Hematopoietic multipotent progenitor cell treated with erythropoietin and hydrocortisone succinate and interleukin-3 and kit ligand, for 17 days (in vitro differentiated cells): ENCODE measurements at places on chromosomes 2 and 18.

- peak; percentile 69 for DNase-seq
Observed at GRCh38 chr2:43225093-43225787, 1.2 kb downstream of the ZFP36L2 start.

DNA sequence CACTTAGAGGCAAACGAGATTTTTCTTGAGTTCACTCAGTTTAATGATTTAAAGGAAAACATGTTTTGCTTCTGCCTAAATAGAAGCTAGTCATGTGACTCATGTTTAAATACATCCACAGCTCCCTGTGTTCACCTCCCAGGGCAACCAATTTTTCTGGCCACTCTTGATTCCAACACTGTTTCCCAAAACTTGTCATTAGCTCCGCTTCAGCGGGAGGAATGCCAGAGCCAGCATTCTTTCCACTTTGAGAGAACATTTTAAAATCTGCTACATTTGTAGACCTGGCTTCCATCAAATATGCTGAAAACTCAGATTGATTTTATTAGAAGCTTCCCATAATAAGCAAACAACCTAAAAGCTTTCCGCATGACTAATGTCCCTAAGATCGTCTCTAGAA lies 2.8 kb upstream of the CYS1 start:
- DNase-seq = no peak

GRCh38 chr18:75341897-75342296 lies 85.6 kb downstream of the SMIM21 start:
- no peak for DNase-seq

- no peak for DNase-seq
Observed at GRCh38 chr2:201152999-201153815, 29.7 kb upstream of the CASP10 start.

- DNase-seq = no peak
Observed at GRCh38 chr2:70715071-70715985, 52.7 kb downstream of the ADD2 start.

GRCh38 chr18:37913051-37913450 lies 347.5 kb upstream of the CELF4 start:
- DNase-seq = no peak

DNA sequence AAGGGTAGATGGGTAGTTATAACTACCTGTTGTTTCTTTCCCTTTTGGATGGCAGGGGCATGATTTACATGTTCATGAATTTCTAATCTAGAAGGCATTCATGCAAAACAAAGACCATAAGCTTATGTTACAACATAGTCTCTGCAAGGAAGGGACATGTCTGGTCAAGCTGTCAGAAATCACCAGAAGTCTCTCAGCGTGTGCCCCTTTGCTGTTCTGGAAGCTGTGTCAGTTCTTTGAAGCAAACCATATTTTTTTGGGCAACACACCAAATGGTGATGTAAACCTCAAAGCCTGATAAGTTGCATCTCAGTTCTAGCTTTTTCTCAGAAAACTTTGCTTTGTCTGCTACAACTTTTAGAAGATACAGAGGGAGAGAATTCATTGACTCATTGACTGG lies 173.5 kb upstream of the CTAGE1 start:
- no peak for DNase-seq

DNA sequence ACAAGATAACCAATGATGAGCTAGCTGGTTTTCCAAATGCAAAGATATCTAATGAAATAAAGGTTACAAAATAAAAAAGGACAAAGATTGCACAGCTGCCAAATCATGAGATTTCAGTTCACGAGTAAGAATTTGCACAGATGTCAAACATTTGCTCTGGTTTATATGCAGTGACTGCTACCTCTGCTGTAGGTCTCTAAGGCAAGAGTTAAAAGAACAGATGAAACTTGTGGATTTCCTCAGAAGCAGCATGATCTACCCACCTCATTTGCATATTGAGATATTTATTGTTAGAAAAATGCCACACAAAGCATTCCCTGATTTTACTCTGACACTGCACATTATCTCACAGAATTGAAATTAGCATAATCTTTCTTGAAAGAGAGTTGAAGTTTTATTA lies 763.2 kb upstream of the ZEB2 start:
- DNase-seq = no peak

GRCh38 chr2:55616551-55617174 lies 759 bp downstream of the PPP4R3B start:
- DNase-seq = peak; percentile 68

- no peak for DNase-seq
Observed at GRCh38 chr2:215680605-215681598, 245.0 kb upstream of the FN1 start.

GRCh38 chr2:188193230-188193629 lies 98.4 kb upstream of the GULP1 start:
- DNase-seq = no peak

- no peak for DNase-seq
Observed at GRCh38 chr18:26901020-26901419, 35.5 kb upstream of the AQP4 start.

- DNase-seq = no peak
Observed at GRCh38 chr2:26735883-26736588, 28.0 kb upstream of the SLC35F6 start.

DNA sequence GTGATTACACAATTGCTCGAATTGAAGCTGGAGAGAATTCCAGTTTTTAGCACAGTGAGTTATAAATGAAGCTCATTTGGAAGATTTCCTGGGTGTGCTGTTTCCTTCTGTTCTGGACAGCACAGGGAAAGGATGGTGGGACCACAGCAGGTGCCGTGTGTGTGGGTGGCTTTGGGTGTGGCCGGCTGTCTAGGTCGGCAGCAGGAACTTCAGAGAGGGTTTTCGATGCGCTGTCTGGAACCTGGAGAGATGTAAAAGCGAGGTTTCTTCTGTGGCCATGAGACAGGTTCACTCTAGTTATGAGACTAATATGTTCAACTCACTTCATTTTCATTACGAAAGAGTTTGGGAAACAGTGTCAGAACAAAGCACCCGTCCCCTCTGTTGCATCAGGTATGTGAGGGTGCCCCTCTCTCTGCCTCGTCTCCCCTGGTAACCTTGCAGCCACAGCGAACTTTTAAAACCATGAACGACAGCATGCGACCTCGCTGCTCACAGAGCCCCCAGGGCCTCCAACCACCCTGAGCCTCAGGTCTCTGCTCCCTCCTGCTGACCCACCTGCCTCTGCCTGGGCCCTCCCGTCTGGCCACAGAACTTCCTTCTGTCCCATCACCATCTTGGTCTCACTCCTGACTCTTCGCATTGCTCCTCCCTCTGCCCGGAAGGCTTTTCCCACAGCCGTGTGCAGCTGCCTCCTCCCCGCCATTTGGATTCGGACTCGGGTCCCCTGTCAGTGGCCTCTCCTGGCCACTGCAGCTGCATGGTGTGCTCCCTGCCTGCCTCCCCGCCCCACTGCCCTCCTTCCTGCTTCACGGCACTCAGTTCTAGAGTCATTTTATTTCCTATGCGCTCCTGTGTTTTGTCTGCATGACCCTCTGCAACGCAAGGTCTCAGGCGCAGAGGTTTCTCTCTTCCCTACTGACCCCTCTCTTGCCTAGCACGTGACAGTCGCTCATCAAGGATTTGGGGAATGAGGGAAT lies 151.2 kb downstream of the NDUFA10 start:
- no peak for DNase-seq

DNA sequence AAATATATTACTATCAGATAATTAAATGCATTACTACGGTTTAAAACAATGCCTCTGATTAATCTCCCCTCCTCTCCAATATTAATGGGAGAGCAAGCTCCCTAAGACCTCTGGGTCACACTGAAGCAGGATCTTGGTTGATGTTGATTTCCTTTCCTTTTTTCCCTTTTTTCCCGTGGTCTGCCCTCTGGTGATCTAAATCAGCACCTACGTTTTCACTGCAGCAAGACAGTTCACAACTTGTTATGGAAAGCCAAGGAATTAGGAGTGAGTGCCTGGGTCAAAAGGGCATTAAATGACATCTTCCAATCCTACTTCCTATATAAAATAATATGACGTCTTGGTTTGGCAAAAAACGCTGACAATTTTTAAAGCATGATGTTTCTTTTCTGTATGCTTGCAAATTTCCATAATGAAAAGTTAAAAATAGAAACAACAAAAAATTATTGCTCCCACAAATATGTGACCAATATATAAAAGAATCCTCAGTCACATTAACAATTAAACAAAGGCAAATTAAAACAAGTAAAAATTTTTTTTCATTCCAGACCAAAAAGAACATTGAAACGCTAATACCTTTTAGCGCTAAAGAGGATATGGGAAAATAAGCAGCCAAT lies 7.9 kb upstream of the CFAP36 start:
- no peak for DNase-seq

- DNase-seq = no peak
Observed at GRCh38 chr2:62854600-62855514, 149.3 kb downstream of the EHBP1 start.

- DNase-seq = no peak
Observed at GRCh38 chr2:26270373-26270772, 25.6 kb downstream of the HADHB start.

DNA sequence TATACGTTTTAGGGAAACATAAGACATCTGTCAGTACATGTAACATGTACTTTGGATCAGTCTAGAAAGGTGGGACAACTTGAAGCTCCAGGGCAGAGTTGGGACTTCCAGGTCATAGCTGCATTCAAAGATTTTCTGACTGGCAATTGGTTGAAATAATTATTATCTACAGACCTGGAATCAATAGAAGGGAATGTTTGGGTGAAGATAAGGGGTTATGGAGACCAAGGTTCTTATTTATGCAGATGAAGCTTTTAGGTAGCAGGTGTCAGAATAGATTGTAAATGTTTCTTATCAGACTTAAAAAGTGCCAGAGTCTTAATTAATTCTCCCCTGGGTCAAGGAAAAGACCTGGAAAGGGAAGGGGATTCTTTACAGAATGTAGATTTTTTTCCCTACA lies 19.8 kb downstream of the RPIA start:
- peak; percentile 34 for DNase-seq

- no peak for DNase-seq
Observed at GRCh38 chr18:56987236-56987635, 159.7 kb upstream of the BOD1L2 start.

GRCh38 chr2:101956465-101957438 lies 35.0 kb upstream of the IL1R2 start:
- DNase-seq = no peak

GRCh38 chr2:9780368-9781130 lies 62.7 kb upstream of the TAF1B start:
- DNase-seq = no peak
